ENCODE measurements at places on chromosomes 11 and 22. TPM values are rescaled to one million over a fixed set of nuclear protein-coding genes. Genes with fewer than 3 reads are reported as not detected.

DNA sequence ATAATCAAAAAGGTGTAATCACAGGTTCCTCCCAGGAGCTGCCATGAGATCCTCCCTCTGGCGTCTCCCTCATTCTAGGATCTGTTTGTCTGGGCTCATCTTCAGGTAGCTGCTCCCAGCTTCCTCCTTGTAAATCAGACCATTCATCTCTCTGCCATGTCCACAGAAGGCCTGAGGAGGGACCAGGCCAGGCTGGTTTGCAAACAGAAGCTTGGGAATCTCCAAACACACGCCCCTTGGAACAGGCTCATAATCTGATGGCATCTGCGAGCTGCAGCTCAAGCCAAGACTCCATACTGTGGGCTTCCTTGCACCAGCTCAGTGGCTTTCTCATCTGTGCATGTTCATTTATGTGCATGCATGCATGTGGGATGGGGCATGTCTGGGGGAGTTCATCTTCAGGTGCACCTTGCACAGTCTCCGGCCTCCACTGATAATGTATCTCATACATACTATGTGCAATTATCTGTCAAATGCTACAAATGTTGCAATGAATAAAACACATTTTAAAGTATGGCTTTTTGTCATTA, 134.9 kb downstream of the NXPE2 start:
- no peak for DNase-seq

ZNF195 gene
- total RNA-seq, result 59.4 TPM

DNA sequence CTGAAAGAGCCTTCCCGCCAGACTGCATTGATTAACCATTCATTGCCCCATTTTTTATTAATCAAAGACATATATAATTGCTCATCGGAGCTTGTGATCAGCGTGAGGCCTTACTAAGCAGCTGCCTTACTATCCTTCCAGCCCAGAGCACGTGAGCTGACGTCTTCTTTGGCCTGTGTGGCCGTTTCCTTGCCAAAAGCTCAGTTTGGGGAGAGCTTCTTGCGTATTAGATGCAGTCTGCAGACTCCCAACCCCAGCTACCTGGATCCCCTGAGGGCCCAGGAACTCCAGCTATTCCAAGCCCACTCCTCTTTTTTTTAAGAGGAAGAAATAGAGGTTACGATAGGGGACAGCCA, 784 bp upstream of the SLC43A3 start:
- DNase-seq, result peak; percentile 11

DNA sequence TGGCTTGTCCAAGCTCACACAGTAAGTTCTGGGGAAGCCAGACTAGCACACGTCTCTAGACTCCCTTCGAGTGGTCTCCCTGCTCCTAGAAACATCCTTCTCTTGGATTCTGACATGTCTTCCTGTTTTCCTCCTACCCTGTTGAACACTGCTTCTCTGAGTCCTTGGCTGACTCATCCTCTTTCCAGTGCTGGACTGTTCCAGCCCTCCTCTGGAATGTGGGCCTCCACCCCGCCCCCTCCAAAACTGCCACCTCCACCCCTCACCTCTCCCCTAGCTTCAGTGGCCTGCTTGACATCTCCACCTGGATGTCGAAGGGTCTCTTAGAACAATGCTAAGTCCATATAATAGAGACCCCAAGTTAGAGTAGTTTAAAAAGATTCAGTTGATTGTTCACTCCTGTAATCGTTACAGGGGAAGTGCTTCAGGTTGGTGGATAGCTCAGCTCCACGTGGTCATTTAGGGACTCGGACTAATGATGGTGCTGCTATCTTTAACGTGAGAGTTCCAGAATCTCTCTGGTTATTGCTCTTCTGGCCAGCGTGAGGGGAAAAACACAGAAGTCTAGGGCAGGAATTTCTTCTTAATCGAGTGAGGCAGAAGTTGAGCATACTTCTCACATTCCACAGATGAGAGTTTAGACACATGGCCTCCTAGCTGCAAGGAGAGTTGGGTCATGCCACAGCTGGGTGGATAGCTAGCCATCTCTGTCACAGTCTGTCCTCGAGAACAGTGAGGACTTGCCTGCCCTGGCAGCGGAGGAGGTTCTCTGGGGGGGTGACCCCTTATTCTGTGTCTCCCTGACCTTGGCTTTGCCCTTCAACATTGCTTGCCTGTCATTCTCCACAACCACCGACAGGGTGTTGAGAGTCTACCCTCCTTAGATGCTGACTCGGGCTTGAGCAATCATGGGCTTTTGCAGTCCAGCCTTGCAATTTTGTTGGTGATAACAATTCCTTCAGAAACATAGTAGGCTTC, 4.7 kb upstream of the C11orf96 start:
- no peak for DNase-seq

PLAAT4 gene
- total RNA-seq, result 2.3 TPM

CDC42BPG gene
- total RNA-seq, result 0.16 TPM

DNA sequence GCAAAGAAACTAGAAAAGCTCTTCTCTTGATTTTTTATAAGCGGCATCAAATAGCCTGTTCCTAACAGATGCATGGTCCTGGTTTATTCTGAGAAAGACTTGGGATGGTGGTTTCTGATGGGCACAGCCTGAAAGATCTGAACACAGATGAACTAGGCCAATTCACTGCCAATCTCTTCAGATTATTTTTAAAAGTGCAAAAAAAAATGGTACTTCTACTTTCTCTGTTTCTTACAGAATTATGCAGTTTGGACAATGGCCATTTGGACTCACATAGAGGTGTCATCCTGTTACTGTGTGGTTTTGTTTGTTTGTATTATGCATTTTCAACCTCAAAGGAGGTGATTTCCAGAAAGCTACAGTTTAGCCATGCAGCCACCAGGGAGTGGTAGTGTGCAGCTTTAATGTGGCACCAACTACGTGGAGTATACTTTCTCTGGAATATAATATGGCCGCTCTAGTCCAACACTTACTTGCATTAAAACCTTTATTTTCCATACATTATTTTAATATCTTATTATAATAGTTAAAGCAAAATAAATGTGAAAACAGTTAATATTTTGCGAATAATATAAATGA, 469.8 kb upstream of the KIRREL3 start:
- no peak for DNase-seq
